A549 treated with RU486 at 1 μM for 4 hours (cell line): ENCODE measurements at places on chromosomes 1 and 21. TPM values are rescaled to one million over a fixed set of nuclear protein-coding genes. Genes with fewer than 3 reads are reported as not detected.

GPR161 gene
- total RNA-seq: 8.8 to 16.6 TPM (median 12.8 TPM) in 5 replicates

OR2L13 gene
- not detected in 5 replicates for total RNA-seq

KRTAP11-1 gene
- not detected in 5 replicates for total RNA-seq

CNTN2 gene
- 0.03 TPM in 1 of 5 replicates, not detected in the others for total RNA-seq

RHOU gene
- total RNA-seq: 3.3 to 7.0 TPM (median 6.3 TPM) in 5 replicates

SPATA1 gene
- 0.43 to 1.7 TPM (median 0.95 TPM) in 3 of 5 replicates, not detected in the others for total RNA-seq

GPR52 gene
- total RNA-seq: not detected in 5 replicates
